Placental pericyte (primary cell): ENCODE measurements at places on chromosomes 2 and 18. TPM values are rescaled to one million over a fixed set of nuclear protein-coding genes. Genes with fewer than 3 reads are reported as not detected.

PPP1R1C gene
- total RNA-seq, result 0.57 TPM in 1 of 2 replicates, not detected in the other

CCNT2 gene
- 20.6 and 28.6 TPM in 2 replicates for total RNA-seq

ITGB6 gene
- 0.57 TPM in 1 of 2 replicates, not detected in the other for total RNA-seq

SERPINB12 gene
- total RNA-seq, result not detected in 2 replicates

KIAA2012 gene
- not detected in 2 replicates for total RNA-seq

ZNF804A gene
- total RNA-seq, result 0.22 and 5.2 TPM in 2 replicates

RAB27B gene
- 20.5 and 24.5 TPM in 2 replicates for total RNA-seq

XDH gene
- under 0.01 and 2.0 TPM in 2 replicates for total RNA-seq

DNER gene
- 1.1 and 13.7 TPM in 2 replicates for total RNA-seq

SLC8A1 gene
- 10.1 and 66.7 TPM in 2 replicates for total RNA-seq

CDH2 gene
- 121 and 355 TPM in 2 replicates for total RNA-seq

KCNE4 gene
- total RNA-seq, result 2.4 and 3.1 TPM in 2 replicates

NDUFAF7 gene
- total RNA-seq, result 11.2 and 12.5 TPM in 2 replicates

ABCG8 gene
- total RNA-seq, result not detected in 2 replicates

PTH2R gene
- under 0.01 and 1.0 TPM in 2 replicates for total RNA-seq

UGT1A6 gene
- not detected in 2 replicates for total RNA-seq

CNTNAP5 gene
- total RNA-seq, result not detected in 2 replicates

AQP12A gene
- total RNA-seq, result not detected in 2 replicates

GNLY gene
- not detected in 2 replicates for total RNA-seq

SCYGR4 gene
- total RNA-seq, result not detected in 2 replicates

ANKRD30B gene
- total RNA-seq, result 0.14 and 0.88 TPM in 2 replicates

EN1 gene
- not detected in 2 replicates for total RNA-seq

CXCR1 gene
- not detected in 2 replicates for total RNA-seq

ACTG2 gene
- 61.7 and 148 TPM in 2 replicates for total RNA-seq

RNF152 gene
- 18.2 and 127 TPM in 2 replicates for total RNA-seq

CARF gene
- 3.3 and 4.2 TPM in 2 replicates for total RNA-seq

FSIP2 gene
- 0.22 and 0.43 TPM in 2 replicates for total RNA-seq

IL1R2 gene
- not detected in 2 replicates for total RNA-seq

C2orf15 gene
- total RNA-seq, result not detected in 2 replicates

HMSD gene
- total RNA-seq, result 0.44 and 0.57 TPM in 2 replicates

SIX3 gene
- not detected in 2 replicates for total RNA-seq

PLEK gene
- total RNA-seq, result 1.3 TPM in 1 of 2 replicates, not detected in the other

ABCA12 gene
- under 0.01 TPM in 1 of 2 replicates, not detected in the other for total RNA-seq

TRIM43 gene
- not detected in 2 replicates for total RNA-seq

ANKRD62 gene
- total RNA-seq, result not detected in 2 replicates

LYPD1 gene
- 5.5 and 108 TPM in 2 replicates for total RNA-seq

TGFA gene
- total RNA-seq, result not detected in 2 replicates

LHCGR gene
- total RNA-seq, result not detected in 2 replicates

CCBE1 gene
- total RNA-seq, result 0.44 and 8.7 TPM in 2 replicates

EVA1A gene
- 36.5 and 51.3 TPM in 2 replicates for total RNA-seq

NTSR2 gene
- not detected in 2 replicates for total RNA-seq

DYNAP gene
- total RNA-seq, result not detected in 2 replicates

NT5DC4 gene
- total RNA-seq, result not detected in 2 replicates
